ENCODE measurements at places on chromosomes 16 and 17.

GRCh38 chr16:51180719-51181502, 29.8 kb upstream of the SALL1 start:
- DNase-seq: no peak

DNA sequence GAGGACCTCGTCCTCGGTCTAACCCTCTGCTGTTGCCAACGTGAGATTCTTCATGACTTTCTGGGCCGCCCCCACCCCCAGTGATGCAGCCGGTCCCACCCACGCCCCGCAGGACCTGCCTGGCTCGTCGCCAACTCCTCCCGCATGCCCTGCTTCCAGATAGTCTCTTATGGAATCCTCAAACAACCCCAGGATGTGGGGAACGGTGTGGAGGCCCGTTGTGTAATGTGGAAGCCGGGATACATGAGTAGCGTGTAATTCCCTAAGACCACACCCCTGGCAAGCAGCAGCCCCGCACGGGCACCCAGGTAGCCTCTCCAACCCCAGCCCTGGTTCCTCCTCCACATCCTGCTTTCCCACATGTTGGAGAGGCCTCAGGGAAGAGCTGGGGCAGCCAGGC, 275.9 kb downstream of the C16orf95 start:
- DNase-seq: no peak

DNA sequence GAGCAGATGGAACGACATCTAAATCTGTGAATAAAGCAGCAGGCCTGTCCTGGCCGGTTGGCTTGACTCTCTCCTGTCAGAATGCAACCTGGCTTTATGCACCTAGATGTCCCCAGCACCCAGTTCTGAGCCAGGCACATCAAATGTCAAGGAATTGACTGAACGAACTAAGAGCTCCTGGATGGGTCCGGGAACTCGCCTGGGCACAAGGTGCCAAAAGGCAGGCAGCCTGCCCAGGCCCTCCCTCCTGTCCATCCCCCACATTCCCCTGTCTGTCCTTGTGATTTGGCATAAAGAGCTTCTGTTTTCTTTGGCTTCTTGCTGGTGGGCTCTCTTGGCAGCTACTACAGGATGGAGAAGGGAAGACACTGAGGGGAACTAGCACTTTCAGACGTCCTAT, 4.1 kb upstream of the RSAD1 start:
- DNase-seq: no peak

- DNase-seq: peak; percentile 75
These were observed 541 bp upstream of the RBBP6 start for GRCh38 chr16:24538756-24539294.

DNA sequence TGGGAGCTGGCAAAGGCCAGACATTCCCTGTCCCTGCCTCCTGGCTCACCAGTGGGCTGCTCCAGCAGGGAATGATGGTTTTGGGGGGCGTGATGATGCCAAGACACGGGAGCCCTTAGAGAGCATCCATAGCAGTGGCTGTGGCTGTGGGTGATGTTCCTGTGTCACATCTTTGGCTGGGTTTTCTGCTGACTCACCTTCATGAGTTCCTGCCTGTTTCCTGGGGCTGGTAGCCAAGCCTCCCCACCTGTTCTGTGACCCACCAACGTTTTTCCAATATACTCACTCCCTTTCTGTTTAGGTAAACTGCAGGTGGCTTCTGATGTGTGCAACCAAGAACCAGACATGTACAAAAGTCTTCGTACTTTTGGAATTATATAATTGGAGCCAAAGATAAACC, 16.5 kb upstream of the NF1 start:
- no peak for DNase-seq

GRCh38 chr17:57557416-57557815, 187.7 kb downstream of the CCDC182 start:
- DNase-seq: no peak

- DNase-seq: peak; percentile 72
These were observed 2.9 kb downstream of the ATP6V0C start for GRCh38 chr16:2516391-2517240.

GRCh38 chr16:30967795-30968194, 10.2 kb downstream of the SETD1A start:
- no peak for DNase-seq

- DNase-seq: no peak
These were observed 234.3 kb upstream of the CIBAR2 start for GRCh38 chr16:85346404-85347212.

GRCh38 chr17:17947966-17948365, 24.2 kb downstream of the TOM1L2 start:
- no peak for DNase-seq

GRCh38 chr17:78168242-78168902, at the start of gene SYNGR2:
SYNGR2 (plus strand) TSS chr17:78168581; CDS start chr17:78168617, 36 bp downstream.
- DNase-seq: peak; percentile 90

GRCh38 chr17:69810326-69810965, 264.6 kb upstream of the KCNJ16 start:
- DNase-seq: no peak

- DNase-seq: no peak
These were observed 24.0 kb upstream of the C16orf78 start for GRCh38 chr16:49349446-49350168.

GRCh38 chr17:3643889-3644349, 7.4 kb downstream of the CTNS start:
- DNase-seq: peak; percentile 38

DNA sequence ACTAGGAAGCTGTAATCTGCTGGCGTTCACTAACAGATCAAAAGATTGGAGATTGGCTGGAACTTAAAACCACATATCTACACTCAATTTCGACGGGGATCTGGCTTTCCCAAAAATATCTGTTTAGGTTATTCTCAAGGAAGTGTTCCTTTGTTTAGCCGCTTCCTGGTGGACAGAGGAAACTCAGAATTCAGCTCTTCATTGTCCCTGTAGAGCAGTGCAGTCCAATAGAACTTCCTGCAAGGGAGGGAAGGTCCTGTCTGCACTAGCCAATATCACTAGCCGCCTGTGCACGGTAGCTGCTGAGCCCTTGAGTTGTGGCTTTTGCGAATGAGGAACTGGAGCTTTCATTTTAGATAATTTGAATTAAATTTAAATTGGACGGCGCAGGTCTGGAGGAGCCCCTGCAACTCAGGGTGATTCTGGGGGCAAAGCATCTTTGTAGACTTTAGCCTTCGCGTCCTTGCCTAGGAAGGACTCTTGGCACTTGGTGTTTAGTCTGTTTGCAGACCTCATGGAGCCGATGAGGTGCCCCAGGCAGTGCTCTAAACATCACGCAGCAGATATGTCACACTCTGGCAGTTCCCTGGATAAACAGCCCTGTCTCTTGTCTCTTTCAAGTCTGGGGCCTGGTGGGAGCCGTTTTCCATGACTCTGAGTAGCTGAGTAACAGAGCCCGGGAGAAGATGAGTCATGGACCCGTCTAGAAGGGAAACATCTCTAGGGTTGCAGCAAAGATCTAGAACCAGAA, 122.2 kb downstream of the CCDC182 start:
- DNase-seq: peak; percentile 87
